NCI-H345 (cell line): ENCODE measurements at places on chromosomes 2 and 18.

DNA sequence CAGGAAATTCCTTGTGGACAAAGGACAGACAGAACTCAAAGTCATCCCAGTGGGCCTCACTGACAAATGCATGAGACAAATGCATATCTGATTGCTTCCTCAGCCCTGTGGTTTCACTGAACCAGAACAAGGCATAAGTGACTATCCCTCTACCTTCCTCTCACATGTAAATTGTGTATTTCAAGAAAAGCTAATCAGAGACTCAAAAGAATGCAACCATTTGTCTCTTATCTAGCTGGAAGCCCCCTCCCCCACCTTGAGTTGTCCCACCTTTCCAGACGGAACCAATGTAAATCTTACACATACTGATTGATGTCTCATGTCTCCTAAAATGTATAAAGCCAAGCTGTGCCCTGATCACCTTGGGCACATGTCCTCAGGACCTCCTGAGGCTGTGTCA lies 102.0 kb upstream of the TMEM200C start:
- DNase-seq = no peak

DNA sequence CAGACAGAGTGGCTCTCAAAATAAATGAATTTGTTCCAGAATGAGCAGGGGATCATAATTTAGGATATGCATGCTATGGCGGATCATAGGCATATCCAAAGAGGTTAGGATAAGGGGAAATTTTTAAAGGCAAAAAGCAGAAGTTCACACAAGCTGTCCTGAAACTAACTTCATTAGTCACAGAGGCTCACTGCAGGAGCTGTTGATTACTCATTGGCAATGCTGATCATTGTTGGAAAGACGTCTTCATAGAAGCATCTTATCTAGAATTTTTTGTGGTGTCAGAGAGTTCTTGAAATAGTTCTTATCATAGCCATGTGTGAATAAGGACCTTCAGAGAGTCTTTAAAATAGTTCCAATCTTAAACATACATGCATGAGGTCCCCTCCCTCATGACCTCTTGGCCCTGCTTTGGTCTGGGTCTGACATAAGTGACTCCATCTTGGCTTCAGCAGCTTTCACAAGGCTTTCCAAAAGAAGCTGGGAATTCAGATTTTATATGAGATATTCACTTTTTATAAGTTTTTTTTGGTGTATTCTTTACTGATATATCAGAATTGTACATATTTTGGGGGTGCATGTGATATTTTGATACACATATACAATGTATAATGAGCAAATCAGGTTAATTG lies 7.5 kb upstream of the CCDC195 start:
- no peak for DNase-seq

DNA sequence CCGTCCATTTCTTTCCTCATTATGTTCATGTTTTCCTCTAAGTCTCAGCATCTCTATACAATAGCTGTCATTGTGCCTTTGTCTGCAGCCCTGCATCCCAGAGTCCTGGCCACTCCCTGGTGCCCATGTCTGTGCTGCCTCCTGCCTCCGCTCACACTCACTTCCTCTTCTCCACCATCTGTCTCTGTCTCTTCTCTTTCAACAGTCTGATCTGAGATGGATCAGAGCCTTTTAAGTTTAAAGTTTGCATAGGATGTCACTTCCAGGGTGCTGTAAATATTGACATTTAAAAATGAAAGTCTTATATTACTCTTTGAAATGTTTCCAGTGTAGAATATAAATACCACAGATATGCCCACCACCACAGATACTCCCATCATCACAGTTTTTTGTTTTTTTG lies 42.7 kb downstream of the UBE2F start:
- no peak for DNase-seq

- no peak for DNase-seq
Observed at GRCh38 chr2:81894451-81894990, 1590.0 kb upstream of the LRRTM1 start.

DNA sequence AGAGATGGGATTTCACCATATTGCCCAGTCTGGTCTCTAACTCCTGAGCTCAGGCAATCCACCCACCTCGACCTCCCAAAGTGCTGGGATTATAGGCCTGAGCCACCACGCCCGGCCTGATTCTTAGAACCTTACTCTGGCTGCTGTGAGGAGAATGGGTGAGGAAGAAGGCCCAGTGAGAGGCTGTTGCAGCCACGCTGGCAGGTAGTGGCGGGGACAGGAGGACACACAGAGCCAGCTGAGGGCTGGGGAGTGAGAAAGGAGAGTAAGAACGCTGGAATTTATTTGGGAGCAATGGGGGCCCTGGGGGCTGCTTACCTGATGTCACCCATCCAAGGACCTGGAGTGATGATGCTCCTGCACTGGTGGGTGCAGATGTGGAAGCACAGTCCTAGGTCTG lies 153.8 kb upstream of the SIX3 start:
- no peak for DNase-seq

- DNase-seq = no peak
Observed at GRCh38 chr2:24105816-24106215, 17.3 kb downstream of the PFN4 start.
